NK-92 treated with Interleukin-12 subunit alpha and Interleukin-12 subunit beta, amount 100 ng/mL, for 24 hours (cell line): ENCODE measurements at places on chromosomes 3 and 15.
A peak's percentile ranks its signal among the peaks of the same experiment; 100 is the strongest.

DNA sequence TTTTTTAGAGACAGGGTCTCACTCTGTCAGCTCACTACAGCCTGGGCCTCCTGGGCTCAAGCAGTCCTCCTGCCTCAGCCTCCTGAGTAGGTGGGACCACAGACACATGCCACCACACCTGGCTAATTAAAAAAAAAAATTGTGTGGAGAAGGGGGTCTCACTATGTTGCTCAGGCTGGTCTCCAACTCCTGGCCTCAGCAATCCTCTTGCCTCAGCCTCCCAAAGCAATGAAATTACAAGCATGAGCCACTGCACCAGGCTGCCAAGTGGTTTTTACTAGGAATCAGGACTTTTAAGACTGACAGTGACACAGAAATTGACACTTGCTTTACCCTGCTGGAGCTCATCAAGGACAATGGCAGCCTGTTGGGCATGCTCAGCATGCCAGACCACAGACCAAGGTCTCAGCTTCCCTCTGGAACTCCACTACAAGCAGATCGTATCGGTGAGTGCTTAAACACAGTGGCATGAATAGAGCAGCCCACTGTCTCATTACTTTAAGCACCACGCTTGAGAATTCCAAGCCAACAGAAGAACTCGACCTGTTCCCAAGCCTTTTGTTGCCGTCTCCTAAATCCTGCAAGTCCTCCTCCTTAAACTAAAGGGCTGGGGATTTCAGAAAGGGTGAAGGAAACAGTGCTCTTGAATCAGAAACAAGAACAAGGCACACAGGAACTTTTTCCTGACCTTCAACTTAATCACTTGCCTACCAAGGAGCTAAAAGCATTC is 41.4 kb downstream of the EOMES start:
- DNase-seq = no peak

GRCh38 chr3:64133987-64134386 is 91.3 kb downstream of the PRICKLE2 start:
- no peak for DNase-seq

- no peak for DNase-seq
Measured at GRCh38 chr3:194935061-194935460, 249.4 kb downstream of the FAM43A start.

DNA sequence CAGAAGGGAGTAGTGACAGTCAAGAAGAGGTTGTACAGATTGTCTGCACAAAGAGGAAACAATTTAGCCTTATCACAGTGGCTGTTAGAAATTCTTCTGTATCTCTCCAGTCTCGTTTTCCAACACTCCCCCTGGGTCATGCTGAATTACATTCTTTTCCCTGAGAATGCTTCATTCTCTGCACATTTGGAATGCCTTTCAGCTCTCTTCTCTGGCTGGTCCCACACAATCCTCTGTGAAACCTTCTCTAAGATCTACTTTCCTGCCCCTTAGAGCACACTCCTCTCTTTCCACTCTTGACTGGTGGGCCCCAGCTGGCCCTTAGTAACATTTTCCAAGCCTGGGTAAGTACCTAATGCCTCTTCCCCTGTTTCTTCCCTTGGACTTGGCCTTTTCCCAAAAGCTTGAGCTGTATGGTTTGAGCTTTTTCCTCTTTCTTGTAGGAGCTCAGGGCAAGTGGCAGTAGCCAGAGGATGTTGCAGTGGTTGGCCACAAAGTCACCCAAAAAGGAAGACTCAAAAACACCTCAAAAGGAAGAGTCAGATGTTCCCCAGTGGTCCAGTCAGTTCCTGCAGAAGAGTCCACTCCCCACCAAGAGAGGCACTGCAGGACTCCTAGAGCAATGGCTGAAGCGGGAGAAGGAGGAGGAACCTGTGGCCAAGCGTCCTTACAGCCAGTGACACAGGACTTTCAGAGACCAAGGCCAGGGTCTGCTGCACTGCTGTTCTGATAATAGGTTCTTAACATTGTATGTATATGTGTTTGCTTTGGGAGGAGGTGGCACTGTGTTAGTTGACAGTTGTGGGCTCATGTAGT is 25.7 kb downstream of the HMCES start:
- DNase-seq = no peak

DNA sequence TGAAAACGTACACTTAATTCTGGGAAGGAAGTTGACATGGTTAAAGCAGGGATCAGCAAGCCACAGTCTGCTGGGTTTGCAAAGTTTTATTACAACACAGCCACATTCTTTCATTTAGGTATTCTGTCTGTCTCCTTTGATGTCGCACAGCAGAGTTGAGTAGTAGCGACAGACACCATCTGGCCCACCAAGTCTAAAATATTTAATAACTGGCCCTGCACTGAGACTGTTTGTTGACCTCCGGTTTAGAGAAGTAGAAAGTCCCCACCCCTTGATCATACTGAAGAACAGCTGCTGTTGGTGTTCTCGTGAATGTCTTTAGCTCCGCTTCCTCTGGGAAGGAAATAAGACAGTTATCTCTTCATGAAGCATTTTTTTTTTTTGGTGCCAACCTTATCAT is 66.2 kb downstream of the MCTP2 start:
- DNase-seq = no peak

- DNase-seq = no peak
Measured at GRCh38 chr15:39585871-39586301, 5.0 kb downstream of the THBS1 start.

GRCh38 chr3:43770426-43771103 is 79.8 kb downstream of the ABHD5 start:
- no peak for DNase-seq

GRCh38 chr3:18680758-18681157 is 255.6 kb upstream of the SATB1 start:
- DNase-seq = no peak

DNA sequence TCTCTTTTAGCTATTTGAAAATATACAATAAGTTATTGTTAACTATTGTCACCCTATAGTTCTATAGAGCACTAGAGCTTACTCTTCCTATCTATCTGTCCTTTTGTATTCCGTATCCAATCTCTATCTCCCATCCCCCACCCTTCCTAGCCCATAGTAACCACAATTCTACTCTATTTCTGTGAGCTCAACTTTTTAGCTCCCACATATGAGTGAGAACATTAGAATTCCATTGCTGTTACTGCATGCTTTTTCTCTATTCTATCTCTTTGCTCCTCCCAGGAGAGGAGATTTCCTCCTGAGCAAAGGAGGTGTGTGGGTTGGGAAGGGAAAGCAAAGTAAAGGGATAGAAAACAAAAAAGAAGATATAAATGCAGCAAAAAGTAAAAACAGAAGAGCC is 105.6 kb upstream of the SLC4A7 start:
- DNase-seq = no peak

DNA sequence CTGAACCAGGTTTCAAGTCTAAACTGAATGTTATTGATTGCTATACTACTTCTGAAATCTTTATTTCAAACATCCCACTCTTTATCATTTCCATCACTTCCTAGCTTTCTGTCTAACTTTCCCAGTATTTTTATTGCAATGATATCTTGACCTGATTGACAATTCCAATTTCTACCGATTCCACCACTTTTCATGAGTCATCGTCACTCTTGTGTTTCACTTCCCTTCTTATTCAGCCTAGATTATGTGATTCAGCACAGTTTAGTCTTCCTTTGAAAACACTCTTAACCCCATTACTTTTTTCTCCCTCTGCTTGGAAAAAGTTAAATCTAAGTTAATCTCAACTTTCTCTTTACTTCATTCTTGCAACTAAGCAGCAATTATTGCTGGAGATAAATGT is 62.6 kb downstream of the SLC7A14 start:
- no peak for DNase-seq

GRCh38 chr15:25687689-25688088 is 175.4 kb downstream of the ATP10A start:
- DNase-seq = no peak

GRCh38 chr3:117597865-117598264 is 888.3 kb downstream of the TUSC7 start:
- DNase-seq = no peak

DNA sequence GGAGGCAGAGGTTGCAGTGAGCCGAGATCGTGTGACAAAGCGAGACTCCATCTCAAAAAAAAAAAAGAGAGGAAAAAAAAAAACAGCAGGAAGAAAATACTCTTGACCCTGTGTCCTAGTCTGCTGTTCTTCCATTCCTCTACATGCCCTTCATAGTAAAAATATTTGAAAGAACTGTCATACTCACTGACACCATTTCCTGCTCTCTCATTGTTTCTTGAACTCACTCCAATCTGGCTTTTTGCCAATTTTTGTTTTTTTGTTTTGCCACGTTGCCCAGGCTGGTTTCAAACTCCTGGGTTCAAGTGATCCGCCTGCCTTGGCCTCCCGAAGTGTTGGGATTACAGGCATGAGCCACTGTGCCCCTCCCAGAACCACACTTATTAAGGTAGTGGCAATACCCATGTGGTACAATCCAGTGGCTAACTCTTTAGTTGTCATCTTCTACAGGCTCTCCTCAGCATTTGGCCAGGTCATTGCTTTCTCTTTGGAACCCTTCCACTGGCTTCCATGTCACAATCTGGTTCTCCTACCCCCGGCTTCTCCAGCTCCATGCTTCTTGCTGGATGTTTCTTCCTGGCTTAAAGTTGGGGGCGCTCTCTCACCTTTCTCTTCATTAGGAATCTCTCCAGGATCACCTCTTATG is 238.2 kb upstream of the C2CD4B start:
- no peak for DNase-seq

GRCh38 chr3:166575161-166575560 is 737.9 kb upstream of the BCHE start:
- no peak for DNase-seq

- no peak for DNase-seq
Measured at GRCh38 chr3:140207541-140207940, 272.6 kb downstream of the CLSTN2 start.

- DNase-seq = no peak
Measured at GRCh38 chr3:61645148-61645547, 83.8 kb downstream of the PTPRG start.

GRCh38 chr15:85035980-85036379 is 54.3 kb downstream of the PDE8A start:
- DNase-seq = no peak

DNA sequence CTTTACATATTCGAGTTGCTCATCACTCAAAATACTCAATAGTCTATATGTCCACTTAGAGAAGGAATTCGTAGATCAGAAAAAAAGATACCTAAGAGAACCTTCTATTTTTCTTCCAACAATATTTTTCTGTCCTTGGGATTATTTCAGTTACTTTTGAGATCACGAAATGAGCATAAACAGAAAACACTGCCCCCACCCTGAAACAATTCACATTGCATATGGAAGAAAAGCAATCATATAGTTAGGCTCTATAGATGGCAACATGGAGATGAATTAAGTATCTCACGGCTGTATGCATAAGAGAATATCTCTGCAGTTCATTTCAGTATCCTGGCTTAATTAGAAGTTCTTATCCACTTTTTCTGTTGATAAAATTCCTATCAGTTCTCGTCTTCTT is 391.1 kb downstream of the FGF12 start:
- no peak for DNase-seq

DNA sequence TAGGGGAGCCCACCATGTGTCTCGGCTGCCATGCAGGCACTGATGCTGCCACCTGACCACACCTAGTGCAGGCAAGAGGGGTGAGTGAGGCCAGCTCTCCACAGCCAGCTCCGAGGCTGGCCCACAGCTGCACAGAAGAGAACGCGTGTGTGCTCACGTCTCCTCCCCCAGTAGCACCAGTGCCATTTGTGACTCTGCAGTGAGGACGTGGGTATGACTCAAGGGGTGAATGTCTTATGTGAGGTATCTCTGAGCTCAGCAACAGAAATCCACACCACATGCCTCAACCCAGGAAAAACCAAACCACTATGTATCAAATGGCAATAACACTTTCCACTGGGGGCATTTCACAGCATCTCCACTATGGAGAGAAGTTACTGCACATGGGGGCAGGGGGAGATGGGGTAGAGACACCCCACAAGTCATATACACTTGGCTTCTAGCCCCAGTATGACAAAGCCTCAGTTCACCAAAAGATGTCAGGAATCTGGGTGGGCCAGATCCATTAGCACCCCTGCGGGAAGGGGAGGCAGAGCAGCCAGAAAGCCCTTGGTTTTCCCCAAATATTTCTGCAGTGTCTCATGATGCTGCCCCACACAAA is 87.6 kb downstream of the LRIG1 start:
- peak; percentile 11 for DNase-seq

DNA sequence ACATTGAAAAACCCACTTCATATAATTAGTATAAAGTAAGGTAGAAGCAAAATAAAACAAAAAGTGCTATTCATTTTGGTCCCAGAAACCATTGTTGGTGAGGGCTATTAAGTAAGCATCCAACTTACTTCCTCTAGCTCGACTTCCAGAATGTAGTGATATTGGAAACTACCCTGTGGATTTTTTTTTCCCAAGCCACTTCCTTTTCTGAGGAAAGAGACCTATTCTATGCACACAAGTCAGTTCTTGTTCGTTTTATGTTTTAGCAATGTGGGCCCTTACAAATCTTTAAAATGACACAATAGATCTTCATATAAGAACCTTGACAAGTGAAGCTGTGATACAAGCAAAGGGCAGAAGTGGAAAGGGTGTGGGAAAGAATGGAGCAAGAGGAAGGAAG is 402.0 kb upstream of the TBL1XR1 start:
- DNase-seq = no peak

GRCh38 chr3:119497820-119498185 is 544 bp upstream of the TIMMDC1 start:
- no peak for DNase-seq

- no peak for DNase-seq
Measured at GRCh38 chr3:45789235-45789812, 7.0 kb downstream of the SLC6A20 start.

DNA sequence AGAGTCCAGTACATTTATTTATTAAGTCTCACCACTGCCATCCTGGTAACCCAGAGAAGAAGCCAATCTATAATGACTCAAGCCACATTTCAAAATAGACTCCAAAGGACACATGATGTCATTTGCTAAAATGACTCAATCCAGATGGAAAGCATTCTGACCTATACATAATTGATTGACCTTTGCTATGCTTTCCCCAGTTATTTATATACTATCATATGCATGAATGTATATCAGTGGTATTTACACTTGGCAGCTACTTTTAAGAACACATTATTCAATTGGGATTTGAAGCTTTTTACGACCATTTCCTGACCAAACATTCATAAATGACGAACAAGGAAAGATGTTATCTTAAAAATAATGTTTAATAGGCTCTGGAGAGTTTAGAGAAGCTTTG is 297.2 kb downstream of the FHIT start:
- DNase-seq = no peak

- DNase-seq = no peak
Measured at GRCh38 chr15:48103647-48104046, 17.1 kb upstream of the SLC24A5 start.

GRCh38 chr3:85801955-85802354 is 843.2 kb downstream of the CADM2 start:
- no peak for DNase-seq
